Stimulated activated CD8-positive, alpha-beta memory T cell treated with anti-CD3 and anti-CD28 coated beads, Interleukin-2, amount 100 ng/mL, for 1 hour (primary cell): ENCODE measurements at places on chromosomes 5 and 9.

DNA sequence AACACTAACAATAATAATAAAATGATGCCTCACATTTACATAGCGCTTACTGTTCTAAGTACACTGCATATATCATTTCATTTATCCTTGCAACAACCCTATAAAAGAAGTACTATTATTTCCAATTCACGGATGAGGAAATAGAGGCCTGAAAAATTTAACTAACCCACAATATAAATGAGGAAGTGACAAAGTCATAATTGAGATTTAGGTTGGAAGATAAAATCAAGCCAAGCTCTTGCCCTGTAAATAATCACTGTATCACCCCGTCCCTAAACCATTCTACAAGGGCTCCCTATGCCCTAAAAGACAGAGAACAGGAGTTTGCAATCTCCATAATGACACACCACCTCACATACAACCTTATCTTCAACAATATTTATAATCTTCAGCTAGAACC, 49.6 kb downstream of the STRBP start:
- no peak for DNase-seq

DNA sequence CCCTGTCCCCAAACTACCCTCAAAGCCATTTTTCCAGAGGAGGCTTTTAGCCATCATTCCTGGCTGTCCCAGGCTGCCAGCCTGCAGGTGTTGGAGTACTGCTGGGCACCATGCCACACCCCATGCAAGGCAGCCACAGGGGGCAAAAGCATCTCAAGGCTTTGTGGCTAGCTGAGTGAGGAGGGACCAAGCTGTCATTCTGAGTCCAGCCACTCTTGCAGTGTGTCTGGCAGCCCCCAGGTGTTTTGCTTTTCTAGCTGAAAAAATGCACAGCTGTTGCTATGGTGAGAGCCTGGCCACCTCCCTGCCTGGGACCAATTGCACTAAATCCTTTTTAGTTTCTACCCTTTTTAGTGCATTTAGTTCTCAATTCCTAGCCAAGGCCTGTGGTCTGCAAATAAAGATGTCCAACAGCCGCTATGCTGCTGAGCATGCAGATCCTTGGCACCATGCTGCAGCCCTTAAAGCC, 50.4 kb upstream of the PTGS1 start:
- DNase-seq: no peak

GRCh38 chr9:89951675-89952074, 346.9 kb downstream of the GADD45G start:
- no peak for DNase-seq

DNA sequence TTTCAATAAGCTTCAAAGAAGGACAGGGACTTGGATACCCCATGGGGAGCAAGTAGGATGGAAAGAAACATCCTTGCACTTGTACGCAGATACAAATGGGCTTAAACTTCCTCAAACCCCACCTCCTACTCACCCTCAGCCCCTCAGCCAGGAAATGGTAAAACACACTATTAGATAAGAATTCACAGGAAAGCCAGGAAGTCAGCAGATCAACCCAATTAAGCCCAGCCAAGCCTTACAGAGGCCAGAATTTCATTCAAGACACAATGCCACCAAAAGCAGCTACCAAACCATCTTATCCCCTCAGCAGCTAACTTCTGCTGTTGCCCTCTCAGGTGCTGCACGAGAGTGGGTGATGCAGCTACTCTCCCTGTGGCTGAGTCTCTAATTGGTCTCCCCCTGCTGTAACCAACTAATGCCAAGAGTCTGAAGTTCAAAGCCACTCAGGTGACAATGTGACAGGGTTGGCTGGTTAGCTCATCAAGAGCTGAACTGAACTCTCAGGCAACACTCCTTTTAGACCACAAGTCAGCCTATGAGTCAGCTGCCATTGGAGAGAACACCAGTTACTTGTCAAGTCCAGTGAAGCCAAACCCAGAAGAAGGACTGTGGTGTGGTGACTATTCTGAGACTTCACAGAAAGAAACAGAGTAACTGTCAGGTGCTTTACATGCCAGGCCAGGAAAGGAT, 201.9 kb downstream of the ZNF608 start:
- no peak for DNase-seq

GRCh38 chr9:107922260-107922659, 432.7 kb upstream of the KLF4 start:
- no peak for DNase-seq

DNA sequence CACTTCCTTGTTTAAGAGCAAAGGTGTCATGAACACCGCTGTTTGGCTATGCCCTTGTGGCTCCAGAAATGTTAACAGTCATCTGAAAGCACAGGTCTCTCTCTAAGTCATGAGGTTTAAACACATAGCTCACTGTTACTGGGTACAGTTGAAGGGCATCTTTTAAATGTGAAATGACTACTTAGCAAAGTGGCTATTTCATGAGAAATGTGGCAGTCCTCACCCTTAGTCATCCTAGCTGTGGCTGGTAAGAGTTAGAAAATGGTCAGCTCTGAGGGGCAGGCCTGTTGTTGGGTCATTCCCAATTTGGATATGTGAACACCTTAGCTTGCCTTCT, 24.2 kb upstream of the TMEM171 start:
- DNase-seq: no peak

DNA sequence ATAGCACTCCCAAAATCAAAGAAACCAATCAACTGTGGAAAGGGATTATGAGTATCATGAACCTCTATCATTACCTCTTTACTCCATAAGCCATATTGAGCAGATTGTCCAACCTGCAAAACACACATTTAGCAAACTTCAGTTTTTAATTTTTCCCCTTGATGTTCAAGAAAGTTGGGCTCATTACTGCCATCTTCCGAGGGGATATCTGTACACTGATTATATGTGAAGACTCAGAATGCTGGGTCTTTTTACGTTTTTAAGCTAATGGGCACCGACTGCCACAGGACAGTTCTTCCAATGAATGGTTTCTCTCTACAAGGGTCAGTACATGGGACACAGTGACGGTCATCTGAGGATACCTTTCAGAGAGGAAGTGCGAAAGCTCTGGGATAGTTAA, 132.7 kb downstream of the ELAVL2 start:
- no peak for DNase-seq

DNA sequence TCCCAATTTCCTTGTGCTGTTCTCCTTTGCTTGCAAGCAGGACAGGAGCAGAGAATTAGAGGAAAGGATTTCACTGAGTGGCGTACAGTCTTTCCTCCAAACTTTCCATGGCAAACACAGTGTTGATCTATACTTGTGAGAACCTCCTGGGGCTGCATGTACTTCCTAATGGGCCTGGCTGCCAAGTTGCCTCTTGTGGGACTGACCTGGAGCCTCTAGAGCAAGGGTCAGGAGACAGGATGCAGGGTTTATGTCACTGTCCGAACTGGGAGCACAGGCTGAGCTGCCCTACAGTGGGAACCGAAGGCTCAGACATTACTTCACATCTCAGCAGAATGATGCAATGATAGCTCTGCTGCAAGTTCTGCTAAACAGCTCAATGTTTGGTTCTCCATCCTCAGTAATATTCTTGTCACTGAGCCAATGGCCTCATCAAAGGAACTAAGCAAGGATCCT, 102.3 kb downstream of the ENC1 start:
- DNase-seq: no peak

DNA sequence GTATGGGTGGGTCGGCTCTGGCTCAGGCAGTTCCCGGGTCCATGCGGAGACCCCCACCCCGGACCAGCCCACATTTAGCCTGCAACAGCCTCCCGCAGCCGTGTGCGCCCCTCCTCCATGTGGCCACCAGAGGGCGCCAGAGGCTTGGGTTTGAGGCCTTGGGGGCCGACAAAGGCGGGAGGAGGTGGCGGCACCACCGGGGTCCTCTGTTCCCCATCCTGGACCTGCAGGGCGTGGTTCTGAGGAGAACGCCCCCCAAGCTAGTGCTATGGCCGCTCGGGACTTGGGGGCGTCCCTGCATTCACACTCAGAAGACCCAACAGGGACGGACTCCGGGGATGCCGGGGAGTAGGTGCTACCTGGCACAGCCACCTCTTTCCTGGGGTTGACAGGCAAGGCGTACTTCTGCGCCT, 16.5 kb downstream of the ASS1 start:
- peak; percentile 48 for DNase-seq

GRCh38 chr5:73311291-73312110, 137.1 kb downstream of the FOXD1 start:
- no peak for DNase-seq

DNA sequence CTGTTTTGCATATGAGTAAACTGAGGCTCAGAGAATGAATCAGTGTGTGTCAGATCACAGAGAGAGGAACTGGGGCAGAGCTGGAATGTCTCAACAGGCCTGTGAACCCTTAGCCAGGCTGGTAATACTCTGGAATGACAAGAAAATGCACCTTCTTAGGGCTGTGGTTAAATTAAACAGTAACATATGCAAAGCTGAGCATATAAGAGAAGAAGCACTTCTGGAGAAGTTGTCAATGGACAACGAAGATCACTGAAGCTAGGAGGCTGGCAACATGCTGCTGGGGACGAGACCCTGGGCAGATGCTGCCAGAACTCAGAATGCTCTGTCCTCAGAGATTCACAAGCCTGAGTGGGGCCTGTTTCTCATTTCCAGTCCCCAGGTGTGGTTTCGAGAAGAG, 64.6 kb upstream of the EPB41L4B start:
- no peak for DNase-seq

DNA sequence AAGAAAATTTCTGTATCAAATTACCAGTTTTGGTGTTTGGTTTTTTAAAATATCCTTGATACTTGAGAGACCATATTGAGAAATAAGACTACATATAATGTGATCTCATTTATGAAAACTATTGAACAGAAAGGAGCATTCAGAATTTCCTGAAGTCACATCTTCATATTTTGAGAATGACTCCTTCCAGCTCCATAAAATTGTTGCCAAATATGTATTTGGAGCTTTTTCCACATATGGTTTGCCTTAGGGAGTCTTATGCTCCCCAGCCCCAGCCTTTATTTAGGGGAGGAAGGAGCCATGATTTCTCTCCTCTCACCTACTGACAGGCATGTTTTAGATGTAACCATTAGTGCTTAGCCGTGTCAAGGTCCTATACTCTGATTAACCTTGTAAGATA, 51.1 kb downstream of the GCNT1 start:
- DNase-seq: no peak

- no peak for DNase-seq
Observed at GRCh38 chr5:132530946-132531345, 12.4 kb downstream of the IL5 start.

DNA sequence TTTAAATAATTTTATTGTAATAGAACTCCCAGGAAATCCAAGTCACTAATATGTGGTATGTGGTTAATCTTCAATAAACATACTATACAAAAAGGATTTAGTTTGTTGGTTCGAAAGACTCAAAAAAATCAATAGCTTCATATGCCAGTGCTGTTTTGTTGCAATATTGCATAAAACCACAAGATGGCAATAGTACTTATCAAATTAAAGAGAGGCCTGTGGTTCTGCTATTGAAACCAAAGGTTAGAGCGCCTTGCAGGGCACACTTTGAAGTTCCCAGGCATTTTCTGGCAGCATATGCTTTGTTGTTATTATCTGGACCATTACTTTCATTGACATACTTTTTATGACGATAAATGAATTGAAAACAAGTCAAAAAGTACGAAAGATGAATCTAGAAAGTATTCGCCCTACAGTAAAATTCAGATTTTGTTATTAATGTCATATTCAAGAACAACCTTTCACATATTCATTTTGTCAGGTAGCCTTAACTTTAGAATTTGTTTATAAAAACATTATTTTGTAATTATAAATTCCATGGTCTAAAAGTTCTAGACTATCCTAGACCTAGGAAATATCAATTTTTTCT, 316.3 kb downstream of the MCTP1 start:
- no peak for DNase-seq

DNA sequence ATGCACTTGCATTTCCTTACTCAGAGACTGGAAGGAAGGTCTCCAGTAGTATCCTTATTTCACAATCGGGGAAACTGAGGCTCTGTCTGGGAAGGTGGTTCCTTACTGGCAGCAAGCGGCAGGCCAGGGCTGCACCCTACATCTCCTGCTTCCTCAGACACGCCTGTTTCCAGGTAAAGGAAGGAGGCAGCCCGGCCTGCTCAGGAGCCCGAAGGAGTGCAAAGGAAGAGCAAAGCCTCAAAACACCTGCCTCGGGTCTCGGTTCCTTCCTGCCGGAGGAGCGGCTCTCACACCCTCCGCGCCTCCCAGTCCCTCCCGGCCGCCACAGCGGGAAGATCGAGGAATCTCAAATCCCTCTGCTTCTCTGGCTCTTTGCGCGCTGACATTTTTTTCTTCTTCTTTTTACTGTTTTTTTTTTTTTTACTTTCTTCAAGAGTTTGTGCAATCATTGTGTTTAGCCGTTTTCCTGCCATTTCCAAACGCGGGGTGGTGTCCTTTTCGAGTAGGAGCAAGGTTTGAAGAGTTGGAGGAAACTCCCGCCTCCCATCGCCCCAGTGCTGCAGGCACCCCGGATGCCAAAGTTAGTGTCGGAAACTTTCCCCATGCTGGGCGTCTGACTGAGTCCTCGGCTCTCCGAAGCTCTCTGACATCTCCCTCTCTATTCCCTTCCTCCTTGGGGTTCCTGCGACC, 1.0 kb downstream of the GGTA1 start:
- no peak for DNase-seq

DNA sequence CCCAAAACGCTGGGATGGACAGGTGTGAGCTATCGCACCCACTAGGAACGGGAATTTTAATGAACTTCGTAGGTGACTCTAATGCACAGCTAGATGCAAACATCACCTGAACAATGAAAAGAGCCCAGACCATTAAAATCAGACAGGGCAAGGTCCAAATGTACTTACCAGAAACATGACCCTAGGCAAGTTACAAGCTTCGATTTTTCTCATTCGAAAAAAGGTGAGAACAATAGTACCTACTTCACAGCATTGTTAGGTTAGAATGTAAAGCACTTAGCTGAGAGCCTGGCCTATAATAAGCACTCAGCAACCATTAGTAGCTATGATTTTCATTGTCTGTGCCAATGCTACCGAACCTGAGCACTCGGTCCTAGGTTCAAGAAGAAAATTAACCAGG, 5.8 kb upstream of the KLHL3 start:
- no peak for DNase-seq

- DNase-seq: no peak
Observed at GRCh38 chr9:115524453-115525059, 406.6 kb upstream of the TNC start.

DNA sequence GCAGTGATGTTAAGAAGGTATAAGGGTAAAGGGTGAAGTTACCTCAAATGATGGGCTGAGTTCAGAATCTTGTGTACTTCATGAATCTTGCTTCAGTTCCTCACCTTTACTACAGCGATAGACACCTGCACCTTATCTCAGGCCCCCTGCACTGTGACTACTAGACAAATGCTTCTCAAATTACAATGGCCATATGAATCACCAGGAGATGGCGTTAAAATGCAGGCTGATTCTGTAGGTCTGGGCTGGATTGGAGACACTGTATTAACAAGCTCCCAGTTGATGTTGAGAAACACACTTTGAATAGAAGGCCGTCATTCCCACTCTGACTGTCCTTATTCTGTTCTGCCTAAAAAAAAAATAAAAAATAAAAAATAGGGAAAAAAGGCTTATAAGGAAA, 29.8 kb downstream of the TARS1 start:
- no peak for DNase-seq

DNA sequence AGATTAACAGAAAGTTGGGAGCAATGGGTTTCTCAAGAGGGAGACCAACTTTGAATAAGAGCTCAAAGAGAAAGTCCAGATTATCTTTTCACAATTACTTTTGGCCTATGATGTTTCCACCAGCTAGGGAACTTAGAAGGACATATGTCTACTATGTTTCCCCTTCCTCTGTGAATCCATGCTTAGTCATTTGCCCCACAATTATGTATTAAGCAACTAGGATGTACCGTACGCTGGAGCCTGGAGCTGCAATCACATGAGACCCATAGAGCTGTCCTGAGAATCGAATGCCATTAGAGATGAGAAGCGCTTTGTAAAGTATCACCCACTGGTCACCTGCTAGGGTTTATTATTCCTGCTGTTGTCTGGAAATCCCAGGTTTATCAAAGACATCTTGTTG, 78.8 kb downstream of the PDE6A start:
- DNase-seq: no peak
